Stimulated activated CD8-positive, alpha-beta memory T cell treated with anti-CD3 and anti-CD28 coated beads, Interleukin-7, amount 100 ng/mL, for 4 hours (primary cell): ENCODE measurements at places on chromosomes 13 and 19.

GRCh38 chr19:5974721-5975387 is 3.1 kb downstream of the RANBP3 start:
- DNase-seq = no peak

DNA sequence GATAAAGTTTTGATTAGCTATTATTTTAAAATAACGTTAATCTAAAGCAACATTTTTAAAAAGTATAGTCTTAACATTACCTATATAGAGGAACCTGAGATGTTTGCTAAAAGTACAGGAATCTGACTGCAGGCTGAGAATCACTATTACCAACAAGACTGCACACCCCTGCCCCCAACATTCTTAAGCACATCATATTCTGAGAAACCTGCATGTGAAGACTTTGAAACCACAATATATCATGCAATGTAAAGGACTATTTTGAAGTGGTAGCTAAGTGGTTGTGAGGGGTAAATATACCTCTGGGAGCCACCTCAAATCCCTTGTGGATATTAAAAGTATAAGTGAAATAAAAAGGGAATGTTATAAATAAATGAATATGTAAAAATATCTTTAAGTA is 119.0 kb upstream of the KLF12 start:
- no peak for DNase-seq

DNA sequence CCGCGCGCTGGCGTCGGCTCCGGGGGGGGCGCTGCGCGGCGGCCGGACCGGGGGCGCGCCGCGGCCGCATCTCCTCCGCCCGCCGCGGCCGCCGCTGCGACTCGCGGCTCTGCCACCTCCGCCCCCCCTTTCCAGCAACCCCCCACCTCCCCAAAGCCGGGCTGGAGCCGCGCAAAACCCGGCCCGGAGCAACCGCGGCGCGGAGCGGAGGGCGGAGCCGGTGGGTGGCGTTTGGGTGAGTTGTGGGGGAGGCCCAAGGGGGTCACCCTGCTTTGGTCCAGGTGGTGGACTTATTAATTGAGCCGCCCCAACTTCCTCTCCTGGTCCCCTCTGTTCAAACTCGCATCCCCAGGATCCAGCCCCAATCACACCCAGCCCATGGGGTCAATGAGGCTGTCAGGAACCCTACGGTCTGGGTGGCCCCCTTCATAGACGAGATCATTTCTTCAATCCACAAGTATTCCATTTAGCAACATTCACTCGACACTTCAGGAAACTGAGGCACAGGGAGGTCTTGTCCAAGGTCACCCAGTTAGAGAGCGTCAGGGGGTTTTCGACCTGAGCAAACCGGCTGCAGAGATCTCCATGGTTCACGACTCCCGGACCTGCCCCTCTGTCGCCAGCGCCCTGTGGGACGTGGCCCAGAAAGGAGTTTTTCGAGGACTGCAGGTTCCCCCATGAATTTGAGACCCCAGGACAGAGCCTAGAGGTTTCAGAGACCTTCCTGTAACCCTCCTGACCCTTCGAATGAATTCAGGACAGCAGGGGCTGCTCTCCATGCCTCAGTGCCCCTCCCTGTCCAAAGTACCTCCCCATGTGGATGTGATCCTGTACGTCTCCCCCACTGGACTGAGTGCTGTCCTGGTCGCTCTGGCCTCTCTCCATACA is 22.4 kb upstream of the SEMA6B start:
- DNase-seq = no peak

DNA sequence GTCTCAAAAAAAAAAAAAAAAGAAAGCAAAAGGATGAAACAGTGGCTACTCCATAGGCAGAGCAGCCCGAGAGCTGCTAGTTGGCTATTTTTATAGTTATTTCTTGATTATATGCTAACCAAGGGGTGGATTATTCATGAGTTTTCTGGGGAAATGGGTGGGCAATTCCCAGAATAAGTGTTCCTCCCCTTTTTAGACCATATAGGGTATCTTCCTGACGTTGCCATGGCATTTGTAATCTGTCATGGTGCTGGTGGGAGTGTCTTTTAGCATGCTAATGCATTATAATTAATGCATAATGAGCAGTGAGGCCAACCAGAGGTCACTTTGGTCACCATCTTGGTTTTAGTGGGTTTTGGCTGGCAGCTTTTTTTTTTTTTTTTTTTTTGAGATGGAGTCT is 25.4 kb upstream of the OR10H1 start:
- no peak for DNase-seq

- no peak for DNase-seq
Measured at GRCh38 chr19:21921691-21922180, 85.8 kb upstream of the ZNF43 start.

DNA sequence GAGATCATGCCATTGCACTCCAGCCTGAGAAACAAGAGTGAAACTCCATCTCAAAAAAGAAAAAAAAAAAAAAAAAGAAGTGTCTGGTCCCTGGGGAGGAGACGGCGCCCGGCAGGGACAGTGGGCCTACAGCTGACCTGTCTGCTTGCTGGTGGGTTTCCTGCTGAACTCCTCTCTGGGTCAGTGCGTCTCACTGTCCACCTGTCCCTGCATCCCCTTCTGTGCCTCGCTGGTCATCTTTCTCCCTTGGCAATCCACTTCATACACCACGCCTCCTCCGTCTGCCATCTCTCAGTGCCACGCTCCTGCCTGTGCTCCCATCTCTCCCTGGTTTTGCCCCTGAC is 63.4 kb downstream of the ACSBG2 start:
- DNase-seq = no peak

DNA sequence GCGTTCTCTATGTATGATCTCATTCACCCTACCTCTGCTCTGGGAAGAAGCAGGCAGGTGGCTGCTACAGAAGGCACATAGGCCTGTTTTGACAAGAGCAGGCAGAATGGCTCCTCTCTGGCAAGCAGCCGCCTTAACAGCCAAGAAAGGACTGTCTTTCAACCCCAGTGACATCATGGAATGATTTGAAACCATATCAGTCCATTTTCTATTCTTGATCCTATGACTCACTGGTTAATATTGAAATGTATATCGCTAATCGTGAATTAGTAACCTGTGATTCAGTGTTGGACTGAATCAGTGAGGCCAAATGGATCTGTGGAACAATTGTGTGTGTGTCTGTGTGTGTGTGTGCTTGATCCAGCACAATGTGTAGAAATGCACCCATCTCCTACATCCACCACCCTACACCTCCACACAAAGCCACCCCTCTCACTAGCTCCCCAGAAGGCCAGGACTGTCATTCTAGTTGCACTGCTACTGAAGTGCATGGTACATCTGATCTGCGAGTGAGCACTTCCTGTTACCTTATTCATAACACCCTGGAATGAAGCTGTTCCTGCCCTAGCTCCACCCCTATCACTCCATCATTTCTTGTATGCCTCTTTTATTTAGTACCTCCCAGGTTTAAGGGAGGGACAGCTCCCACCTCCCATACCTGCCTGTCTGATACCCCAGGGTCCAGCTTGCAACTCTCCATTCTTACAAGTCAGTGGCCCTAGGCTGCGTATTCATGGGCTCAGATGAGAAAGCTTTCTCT is 460.0 kb downstream of the FOXO1 start:
- no peak for DNase-seq

DNA sequence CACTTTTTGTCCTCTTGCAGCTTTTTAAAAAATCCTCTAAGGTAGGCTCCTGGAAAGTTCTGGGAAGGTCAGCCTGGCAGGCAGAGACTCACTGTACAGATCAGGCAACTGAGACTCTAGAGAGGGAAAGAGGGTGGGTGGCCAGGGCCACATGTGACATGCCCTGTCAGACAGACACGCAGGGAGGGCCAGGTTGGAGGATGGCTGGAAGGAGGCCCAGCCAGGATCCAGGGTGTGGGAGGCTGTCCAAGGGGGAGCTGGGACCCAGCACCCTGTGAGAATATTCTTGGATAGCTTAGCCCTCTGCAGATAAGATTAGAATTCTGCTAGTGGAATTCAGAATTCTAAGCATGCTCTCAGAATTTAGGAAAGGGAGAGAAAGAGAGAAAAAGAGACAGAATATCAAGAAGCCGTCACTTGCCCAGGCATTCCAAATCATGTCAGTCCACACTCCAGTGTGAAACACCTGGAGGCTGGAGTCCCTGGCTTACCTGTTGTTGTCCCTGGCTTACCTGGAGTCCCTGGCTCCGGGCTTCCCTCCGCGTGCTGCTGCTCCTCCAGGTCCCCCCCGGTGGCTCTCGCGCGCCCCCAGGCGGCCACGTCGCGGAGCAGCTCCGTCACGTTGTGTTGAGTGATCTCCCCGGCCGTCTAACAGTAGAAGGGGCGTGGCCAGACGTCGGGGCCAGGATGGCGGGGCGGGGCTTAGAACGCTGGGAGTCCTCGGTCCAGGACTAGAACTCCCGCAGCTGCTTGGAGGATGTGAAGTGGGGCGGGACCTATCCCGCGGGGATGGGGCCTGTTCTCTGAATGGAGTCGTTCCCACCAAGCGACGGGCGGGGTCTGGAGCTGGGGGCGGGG is 2.8 kb upstream of the TNNI3 start:
- peak; percentile 73 for DNase-seq

GRCh38 chr13:47484548-47484947 is 516.5 kb downstream of the SUCLA2 start:
- no peak for DNase-seq

- no peak for DNase-seq
Measured at GRCh38 chr13:50292081-50292480, 276.8 kb downstream of the KCNRG start.

- no peak for DNase-seq
Measured at GRCh38 chr13:97978651-97979050, 25.2 kb downstream of the IPO5 start.

- DNase-seq = no peak
Measured at GRCh38 chr13:112768795-112769481, 79.1 kb downstream of the ATP11A start.

DNA sequence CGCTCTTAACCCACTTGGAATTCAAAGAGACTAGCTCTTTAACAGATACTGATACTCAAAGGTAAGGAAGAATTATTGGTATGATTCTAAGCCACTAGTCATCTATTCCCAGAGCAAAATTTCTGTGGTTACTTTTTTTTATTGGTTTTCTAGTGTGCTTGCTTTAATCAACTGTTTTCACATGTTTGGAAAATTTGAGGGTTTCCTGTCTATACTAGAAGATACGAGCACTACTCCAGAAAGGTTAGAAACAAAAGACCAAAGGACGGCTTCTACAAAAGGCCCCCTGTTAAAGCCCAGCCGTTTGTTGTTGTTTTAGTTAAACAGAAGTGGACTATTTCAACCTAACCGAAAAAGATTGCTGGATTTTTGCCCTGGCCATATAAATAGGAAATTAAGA is 18.5 kb upstream of the LPAR6 start:
- no peak for DNase-seq

DNA sequence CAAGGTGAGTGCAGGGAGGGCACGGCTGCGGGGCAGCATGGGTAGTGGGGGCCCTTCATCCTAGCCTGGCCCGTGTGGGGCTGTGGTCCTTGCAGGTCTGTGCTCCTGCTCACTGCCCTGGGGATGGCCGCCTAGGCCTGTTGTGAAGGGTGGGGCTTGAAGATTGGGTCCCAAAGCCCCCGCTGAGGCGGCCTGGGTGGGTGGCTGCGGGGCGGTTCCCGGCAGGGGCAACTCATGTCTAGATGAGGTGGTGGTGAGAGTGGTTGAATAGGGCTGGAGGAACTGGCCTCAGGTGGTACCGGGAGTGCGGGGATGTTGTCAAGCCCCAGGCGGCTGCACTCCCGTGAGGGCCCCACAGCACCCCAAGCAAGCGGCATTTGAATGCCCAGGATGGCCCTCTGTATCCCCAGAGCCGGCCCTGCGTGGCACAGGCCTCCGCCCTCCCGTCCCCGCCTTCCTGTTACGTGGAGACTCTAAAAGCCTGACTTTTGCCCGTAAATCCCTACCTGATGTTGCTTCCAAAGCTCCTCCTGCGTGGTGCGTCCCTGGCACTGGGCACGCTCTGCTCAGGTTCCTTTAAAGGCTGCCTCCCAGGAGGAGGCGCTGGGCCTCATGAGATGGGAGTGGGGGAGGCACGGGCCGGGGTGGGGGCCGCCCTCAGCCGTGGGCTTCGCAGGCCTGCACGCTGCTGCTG is 15.0 kb downstream of the SPPL2B start:
- no peak for DNase-seq

GRCh38 chr19:44741841-44742329 is 6.6 kb upstream of the BCL3 start:
- DNase-seq = no peak

- no peak for DNase-seq
Measured at GRCh38 chr13:94431987-94432386, 47.5 kb downstream of the DCT start.

GRCh38 chr13:107900775-107901174 is 314.6 kb downstream of the LIG4 start:
- DNase-seq = no peak

- DNase-seq = no peak
Measured at GRCh38 chr13:101346942-101347728, 69.2 kb downstream of the NALCN start.

- no peak for DNase-seq
Measured at GRCh38 chr13:64617231-64617630, 2612.9 kb downstream of the PCDH9 start.

DNA sequence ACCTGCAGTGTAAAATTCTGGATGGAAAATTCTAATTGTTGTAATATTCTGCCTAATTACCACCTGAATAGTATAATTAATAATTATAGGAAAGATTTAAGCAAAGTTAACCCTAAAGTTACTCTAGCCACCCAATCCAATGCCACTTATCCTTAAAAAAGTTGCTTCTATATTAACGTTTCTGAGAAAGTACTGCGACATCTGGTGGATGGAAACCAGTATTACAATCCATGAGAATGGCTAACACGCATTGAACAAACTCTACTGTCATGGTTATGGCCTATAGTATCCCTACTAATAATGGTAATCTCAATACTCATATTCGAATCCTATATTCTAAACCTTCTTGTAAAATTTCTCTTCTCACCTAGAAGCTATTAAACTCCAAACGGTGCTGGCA is 1551.8 kb downstream of the SLITRK1 start:
- DNase-seq = no peak

DNA sequence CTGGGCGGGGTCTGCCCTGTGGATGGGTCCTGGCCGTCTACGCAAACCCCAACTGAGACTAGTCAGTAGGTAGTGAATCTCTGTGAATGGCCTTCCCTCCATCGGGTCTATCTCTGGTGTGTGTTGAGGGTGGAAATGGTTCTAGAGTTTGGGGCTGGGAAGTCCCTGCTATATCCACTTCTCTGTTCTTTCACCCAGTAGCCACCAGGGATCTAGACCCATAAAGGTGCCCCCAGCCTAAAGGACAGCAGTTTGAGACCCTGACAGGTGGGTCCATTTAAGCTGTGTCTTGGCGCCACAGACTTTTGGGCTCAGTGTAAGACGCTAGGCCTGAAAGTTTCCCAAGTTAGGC is 57.7 kb downstream of the ZNF568 start:
- DNase-seq = no peak

- no peak for DNase-seq
Measured at GRCh38 chr13:74867460-74867859, 614.5 kb downstream of the TBC1D4 start.

GRCh38 chr19:31348481-31349159 is 616 bp downstream of the TSHZ3 start:
- DNase-seq = no peak

- no peak for DNase-seq
Measured at GRCh38 chr19:3056417-3057088, 5.7 kb downstream of the TLE5 start.

DNA sequence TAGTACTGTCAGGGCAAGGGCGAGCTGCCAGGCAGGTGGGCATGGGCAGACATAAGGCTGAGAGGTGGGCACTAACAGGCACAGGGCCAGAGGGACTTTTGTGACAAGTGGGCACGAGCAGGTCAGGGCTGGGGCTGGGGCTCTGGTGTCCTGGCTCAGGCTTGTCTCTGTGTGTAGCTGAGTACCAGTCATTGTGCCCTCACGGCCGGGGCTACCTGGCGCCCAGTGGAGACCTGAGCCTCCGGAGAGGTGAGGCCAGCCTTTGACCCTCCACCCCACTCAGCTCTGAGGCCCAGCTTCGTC is 21.6 kb downstream of the LTBP4 start:
- DNase-seq = no peak
